ENCODE measurements at places on chromosomes 3 and 15.
A peak's percentile ranks its signal among the peaks of the same experiment; 100 is the strongest.

- DNase-seq = peak; percentile 76
Measured at GRCh38 chr3:50519471-50520089, 16.1 kb upstream of the CACNA2D2 start.

- DNase-seq = no peak
Measured at GRCh38 chr3:53939813-53940212, 48.2 kb upstream of the SELENOK start.

- no peak for DNase-seq
Measured at GRCh38 chr3:142568393-142569017, 10.0 kb downstream of the ATR start.

DNA sequence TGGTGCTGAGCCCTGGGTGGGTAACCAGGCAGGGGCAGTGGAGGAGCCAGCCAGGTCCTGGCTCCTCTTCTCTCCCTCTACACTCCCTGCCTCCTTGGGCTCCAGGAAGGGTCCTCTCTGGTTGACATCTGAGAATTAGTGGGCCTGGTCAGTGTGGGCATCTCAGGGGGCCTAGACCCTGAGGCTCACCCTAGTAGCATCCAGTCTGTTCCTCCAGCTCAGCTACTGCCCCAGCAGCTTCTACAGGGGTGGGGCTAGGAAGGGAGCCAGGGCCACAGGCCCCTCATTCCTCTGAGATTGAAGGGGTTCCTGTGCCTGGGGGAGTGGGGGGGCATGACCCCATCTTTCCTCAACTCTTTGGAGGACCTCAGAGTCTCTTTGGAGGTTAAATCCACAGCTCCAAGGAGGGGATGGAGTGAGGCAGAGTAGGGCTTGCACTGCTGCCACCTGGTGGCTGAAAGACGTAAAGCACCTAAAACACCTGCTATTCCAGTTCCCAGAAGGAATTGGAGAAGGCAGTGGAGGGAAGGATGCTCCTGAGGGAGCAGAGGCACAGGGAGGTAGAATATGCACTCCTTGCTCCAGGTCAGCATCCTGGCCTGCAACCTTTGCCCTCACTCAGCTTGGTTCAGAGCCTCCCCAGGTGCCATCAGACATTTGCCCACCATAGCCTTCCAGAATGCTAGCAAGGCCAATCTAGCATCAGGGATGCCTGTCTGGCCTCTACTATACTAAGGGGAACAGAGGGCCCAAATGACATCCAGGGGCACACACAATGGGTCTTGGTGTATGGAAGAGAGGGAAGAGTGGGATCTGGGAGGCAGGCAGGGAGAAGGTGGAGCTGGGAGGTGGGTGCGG, 25.1 kb downstream of the C3orf18 start:
- DNase-seq = peak; percentile 91

DNA sequence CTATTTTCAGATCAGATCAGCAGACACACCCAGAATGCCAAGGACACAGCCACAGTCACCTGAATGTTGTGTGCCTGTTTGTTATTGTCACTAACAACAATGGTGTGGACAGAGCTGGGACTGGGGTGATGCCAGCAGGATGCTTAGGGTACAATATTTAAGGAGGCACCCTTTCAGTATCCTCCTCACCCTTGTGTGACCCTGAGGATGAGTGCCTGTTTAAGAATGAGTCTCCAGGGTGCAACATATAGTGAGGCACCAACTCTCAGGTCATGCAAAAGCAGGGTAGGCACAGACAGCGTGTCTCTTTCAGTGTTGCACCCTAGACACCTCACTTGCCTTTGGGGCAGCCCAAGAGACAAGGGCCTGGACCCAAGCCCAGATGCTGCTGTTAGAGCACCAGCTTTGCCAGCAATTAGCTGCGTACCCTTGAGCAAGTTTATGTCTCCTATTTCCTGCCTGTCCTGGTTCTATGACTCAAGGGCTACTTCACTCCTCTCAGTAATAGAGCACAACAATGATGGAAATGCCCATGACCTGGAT, 122.6 kb downstream of the AQP9 start:
- DNase-seq = no peak

DNA sequence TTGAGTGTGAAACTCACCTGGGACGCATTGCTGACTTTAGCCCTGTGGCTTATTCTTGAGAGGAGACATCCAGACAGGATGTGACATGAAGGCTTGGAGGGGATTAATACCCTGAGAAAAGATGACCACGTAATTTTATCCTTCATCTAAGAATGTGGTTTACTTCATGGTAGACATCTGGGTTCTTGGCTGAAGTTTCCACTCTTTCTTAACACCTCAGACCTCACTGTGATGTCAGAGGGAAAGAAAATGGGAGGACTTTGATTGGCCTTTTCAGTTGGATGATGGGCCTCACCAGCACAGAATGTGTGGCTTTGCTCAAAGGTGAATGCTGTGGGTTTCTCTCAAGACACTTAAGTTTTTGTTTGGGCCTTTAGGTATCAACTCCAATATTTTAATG, 16.5 kb downstream of the GORASP1 start:
- no peak for DNase-seq

- no peak for DNase-seq
Measured at GRCh38 chr3:45145223-45145622, 955 bp downstream of the CDCP1 start.

- DNase-seq = peak; percentile 52
Measured at GRCh38 chr15:71651750-71652186, 158.6 kb upstream of the NR2E3 start.

- no peak for DNase-seq
Measured at GRCh38 chr3:195097331-195098255, 173.4 kb downstream of the XXYLT1 start.

- no peak for DNase-seq
Measured at GRCh38 chr3:51933471-51934138, 8.1 kb downstream of the RRP9 start.

- no peak for DNase-seq
Measured at GRCh38 chr3:129016720-129017483, 15.8 kb downstream of the EFCC1 start.

- DNase-seq = peak; percentile 68
Measured at GRCh38 chr3:115341208-115341607, 194.1 kb upstream of the ZBTB20 start.

- DNase-seq = no peak
Measured at GRCh38 chr15:77834276-77834990, 201.7 kb upstream of the LINGO1 start.

DNA sequence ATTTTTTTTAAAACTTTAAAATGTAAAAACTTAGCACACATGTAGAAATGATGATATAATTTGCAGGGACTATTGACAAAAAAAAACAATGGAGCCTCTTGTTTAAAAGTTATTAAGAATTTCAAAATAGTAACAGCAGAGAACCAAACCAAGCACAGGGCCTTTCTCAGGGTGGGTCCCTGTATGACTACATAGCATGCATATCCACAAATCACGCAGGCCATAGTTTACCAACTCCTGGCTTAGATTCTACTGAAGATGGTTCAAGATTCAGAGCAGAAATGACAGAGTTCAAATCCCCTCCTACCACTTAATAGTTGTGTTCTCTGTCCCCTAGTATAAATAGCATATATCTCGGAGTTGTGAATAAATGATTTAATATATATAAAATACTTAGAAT, 19.0 kb downstream of the ACAP2 start:
- DNase-seq = no peak

DNA sequence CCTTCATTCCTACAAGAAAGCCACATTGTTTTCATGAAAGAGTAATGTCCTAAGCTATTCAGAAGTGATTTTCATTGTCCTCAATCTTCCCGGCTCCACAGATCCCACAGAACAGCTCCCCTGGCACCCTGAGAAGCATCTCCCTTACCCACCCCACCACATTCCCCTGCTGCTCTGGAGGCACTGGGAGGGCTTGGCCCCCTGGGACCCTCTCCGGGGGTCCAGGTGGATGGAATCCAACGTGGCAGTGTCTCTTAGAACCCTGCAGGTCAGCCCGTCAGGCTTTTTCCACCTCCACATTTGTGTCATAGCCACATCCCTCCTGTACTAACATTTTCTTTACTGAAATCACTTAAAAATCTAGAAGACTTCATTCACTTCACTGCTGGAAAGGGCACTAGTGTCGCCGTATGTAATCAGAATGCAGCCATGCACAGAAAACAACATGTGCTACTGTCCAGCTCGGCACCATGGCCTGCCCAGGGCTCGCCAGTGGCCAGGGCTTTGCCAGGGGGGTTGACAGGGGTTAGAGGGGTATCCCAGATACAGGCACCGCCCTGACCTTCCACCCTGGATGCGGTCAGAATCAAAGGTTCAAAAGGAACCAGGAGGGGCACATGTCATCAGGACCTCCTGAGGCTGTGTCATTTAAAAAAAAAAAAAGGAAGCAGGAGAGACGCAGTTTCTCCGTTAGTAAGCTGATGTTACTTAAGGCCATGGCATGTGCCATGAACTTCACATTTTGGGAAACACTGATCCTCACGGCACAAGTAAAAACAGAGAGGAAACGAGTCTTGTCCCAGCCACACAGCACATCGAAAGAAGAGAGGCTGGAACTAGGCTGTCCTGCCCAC, 106.3 kb downstream of the LSM3 start:
- DNase-seq = peak; percentile 4

DNA sequence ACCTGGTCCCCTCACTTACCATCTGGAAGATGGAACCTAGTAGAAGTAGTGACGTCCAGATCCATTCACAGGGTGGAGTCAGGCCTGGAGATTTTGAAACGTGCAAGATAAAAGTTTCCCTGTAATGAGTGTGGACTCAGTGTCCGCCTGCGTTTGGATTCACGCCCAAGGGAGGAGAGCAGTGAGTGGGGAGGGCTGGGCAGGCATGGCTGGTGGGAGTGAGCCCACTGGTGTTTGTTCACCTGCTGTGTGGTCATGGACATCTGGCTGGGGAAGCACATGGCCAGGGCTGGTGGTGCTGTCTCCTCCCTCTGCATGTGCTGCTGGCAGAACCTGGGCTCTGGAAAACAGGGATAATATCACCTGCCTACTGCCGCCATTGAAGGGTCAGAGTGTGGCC, 37.0 kb downstream of the RLBP1 start:
- no peak for DNase-seq

DNA sequence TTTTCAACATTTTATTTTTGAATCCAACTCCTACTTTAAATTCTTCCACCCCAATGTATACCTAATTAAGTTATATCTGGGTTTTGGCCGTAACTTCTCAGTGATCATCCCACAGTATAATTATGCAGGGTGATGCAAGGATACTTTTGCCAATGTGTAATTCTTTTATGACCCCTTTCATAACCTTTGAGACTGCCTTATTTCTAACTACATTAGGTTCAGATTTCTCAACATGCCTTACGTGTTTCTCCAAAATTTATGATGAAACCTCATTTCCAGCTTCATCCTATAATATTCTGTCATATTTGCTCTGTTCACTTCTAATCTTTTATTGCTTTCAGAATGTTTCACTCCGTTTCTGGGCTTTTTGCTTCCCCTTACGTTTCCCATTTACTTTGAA, 1229.6 kb upstream of the ALCAM start:
- DNase-seq = no peak

DNA sequence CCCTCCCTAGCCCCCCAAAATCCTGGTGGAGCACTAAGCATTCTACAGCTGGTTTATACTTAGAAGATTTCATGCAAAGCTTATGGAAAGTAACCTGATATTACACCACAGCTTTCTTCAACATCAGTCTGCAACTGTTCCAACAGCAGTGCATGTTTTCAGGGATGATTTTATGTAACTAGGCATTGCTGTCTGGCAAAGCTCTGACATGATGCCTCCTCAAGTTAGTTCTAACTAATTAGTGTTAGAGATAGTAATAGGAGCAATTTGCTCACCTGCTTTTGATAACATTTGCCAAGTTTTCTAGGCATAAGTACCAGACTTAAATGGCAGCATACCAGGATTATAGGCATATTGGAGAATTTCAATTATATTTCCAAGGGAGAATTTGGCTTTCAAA, 330.3 kb upstream of the SGO1 start:
- no peak for DNase-seq

GRCh38 chr15:23565395-23566070, at the start of gene MKRN3:
Gene MKRN3 (plus strand): TSS chr15:23565674. CDS start chr15:23565783, 109 bp downstream.
- peak; percentile 59 for DNase-seq

GRCh38 chr15:37733628-37734027, 200.8 kb upstream of the TMCO5A start:
- no peak for DNase-seq

DNA sequence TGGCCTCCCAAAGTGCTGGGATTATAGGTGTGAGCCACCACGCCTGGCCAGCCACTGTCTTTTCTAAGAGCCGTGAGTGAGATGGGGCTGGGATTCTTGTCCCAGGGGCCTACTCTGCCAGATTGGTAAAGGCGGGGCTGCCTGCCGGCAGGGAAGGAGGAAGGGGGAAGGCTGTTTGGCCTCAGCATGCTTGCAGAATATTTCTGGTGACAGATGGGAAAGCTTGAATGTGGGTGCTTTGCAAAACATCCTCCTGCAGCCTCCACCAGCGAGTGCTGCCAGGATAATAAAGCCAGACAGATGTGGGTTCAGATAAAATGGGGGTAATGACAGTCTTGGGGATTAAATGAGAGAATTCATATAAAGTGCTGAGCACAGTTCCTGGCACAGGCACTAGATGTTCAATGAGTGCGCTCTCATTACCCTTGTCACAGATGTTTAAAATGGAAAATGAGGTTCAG, 19.8 kb upstream of the ACOX2 start:
- no peak for DNase-seq

DNA sequence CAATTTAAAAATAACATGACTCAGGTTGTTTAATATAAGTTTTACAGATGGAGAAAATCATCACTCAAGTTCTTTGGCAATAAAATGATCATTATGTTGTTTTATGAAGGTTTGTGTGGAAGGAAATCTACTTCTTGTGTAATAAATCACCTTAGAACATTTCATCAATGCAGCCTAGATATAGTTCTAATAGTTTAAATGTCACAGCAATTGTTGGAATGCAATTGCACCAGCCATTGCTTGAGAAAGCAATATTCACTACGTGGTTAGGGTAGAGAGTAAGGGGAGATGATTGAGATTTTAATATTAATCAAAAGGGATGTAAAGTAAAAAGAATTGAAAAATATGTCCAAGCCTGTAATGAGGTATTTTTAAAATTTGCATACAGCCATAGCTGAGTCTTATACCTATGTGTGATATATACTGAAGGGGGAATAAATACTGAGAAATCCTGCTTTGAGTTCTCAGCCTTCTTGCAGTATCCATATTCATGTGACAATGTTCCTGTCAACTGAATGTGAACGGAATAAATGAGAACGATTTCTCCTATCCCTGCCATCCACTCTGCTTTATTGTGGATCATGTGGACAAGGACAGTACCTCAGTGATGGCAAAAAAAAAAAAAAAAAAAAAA, 257.9 kb downstream of the OTOL1 start:
- no peak for DNase-seq

- DNase-seq = no peak
Measured at GRCh38 chr3:113002679-113003078, 11.9 kb downstream of the GTPBP8 start.

GRCh38 chr3:187742351-187743171, 2.7 kb downstream of the BCL6 start:
- DNase-seq = no peak

Measured in AG20443 (cell line).